ENCODE measurements at places on chromosomes 13 and 19.
A peak's percentile ranks its signal among the peaks of the same experiment; 100 is the strongest.

GRCh38 chr19:17049711-17050280 lies 23.2 kb upstream of the CPAMD8 start:
- DNase-seq: no peak

DNA sequence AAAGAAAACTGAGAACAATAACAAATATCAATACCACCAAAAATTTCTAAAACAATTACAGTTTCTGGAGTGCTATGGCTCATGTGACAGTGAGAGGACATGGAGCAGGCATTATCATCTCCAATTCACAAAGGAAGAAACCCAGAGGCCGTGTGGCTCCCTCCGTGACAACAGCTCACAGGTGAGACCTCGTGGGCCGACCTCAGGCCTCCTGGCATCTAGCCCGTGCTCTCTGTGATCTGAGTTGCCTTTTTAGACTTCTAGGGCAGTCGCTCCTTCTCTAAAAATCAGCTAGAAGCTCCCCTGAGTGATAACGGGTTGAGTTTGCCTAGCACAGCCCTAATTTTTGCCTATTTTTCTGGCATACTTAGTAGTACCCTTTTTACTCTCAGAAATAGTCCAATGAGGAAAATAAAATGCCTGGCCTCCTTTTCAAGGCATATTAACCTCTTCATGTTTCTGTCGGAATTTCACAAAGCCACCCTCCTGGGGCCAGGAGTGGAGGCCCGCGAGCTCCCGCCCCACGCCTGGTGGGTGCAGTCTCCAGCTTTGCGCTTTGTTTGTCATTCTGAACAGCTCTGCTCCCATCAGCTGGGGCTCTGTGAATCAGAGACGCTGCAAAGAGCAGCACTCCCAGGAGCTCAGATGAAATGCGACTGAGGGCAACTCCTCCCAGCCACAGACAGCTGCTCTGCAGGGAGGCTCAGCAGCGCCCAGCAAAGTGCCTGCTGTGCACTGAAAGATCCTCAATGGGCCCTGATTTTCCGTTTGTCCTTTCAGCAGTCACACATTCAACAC lies 292.5 kb downstream of the UQCRFS1 start:
- DNase-seq: no peak

DNA sequence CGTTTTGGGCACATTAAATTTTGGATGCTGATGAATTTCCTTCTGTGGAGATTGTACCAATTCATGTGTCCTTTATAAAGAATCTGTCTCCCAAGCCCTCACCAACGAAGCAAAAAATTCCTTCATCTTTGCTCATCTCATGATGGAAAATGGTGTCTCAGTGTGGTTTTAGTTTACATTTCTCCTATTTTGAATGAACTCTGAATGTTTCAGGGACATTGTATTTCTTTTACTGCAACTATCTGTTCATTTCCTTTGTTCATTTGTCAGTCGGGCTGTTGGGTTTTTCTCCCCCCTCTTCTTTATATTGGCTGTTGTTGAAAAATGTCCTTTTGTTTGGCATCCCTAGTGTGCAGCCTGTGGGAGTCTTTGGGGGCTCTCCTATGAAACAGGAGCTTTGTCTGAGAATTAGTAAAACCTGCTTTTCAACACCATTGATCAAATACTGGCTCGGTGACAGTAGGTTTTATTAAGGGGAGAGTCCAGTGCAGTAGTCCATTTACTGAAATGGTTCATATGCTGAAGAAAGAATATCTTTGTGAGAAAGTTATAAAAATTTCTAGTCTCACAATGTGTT lies 91.3 kb upstream of the C1QTNF9B start:
- DNase-seq: no peak

DNA sequence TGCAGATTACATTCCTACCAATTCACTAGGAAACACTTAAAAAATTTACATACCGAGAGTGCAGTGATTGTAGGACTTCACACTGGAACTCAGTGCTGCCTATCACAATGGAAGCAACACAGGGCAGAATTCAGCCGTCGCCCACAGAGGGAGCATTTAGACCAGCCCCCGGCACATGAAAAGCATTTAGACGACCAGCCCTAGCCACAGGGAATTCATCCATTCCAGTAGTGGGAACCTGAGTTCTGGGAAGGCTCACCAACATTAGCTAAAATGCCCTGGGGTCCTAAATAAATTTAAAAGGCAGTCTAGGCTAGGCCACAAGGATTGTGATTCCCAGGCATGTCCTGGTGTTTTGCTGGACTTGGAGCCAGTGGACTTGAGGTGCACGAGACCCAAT lies 155.2 kb downstream of the LIG4 start:
- no peak for DNase-seq

GRCh38 chr19:18416778-18417249 lies 2.4 kb upstream of the SSBP4 start:
- peak; percentile 70 for DNase-seq
